ENCODE measurements at places on chromosomes 4 and X. TPM values are rescaled to one million over a fixed set of nuclear protein-coding genes. Genes with fewer than 3 reads are reported as not detected.

- no peaks in the 10 kb centered on the region for H3K27me3 ChIP-seq
- H3K4me1 ChIP-seq, result no peaks in the 10 kb centered on the region
- H3K36me3 ChIP-seq, result no peaks in the 10 kb centered on the region
These were observed 17.8 kb downstream of the MFAP3L start for GRCh38 chr4:170008371-170008770.

DNA sequence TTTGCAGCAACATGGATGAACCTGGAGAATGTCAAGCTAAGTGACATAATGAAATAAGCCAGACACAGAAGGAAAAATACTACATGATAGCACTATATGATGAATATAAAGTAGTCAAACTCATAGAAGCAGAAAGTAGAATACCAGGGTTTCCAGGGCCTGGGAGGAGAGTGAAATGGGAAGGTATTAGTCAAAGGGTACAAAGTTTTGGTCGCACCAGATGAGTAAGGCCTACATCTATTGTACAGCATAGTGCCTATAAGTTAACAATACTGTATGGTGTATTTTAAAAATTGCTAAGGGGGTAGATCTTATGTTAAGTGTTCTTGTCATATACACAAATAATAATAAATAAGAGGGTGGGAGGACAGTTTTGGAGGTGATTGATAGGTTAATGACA lies 41.5 kb downstream of the ENOX2 start:
- H3K36me3 ChIP-seq, result no peaks in the 10 kb centered on the region
- H3K27ac ChIP-seq, result no peak overlapping the region
- no peak for DNase-seq
- no peaks in the 10 kb centered on the region for H3K4me1 ChIP-seq

- no peaks in the 10 kb centered on the region for H3K36me3 ChIP-seq
- H3K27ac ChIP-seq, result no peak overlapping the region
- no peak overlapping the region for H3K4me3 ChIP-seq
- DNase-seq, result no peak
- H3K27me3 ChIP-seq, result peaks cover 36% of the 10 kb centered on the region
These were observed 3.4 kb downstream of the SEPTIN11 start for GRCh38 chr4:76952656-76953582.

DNA sequence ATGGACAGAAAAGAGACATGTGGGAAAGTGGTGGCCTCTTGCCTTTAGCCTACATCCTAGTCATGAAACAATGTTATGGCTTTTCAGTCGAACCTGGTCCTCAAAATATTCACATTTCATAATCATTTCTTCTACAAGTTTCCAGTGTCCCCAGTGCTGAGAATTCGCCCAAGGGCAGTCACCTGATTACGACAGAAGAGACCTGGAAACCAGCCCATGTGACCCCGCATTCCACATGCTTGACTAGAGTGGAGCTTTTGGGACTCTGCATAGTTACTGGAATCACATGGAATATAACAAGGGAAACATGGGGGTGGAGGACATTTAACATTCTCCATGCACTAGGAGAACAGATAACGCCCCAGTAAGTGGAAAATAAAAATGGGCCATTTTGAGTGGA lies 100.1 kb downstream of the PPARGC1A start:
- no peaks in the 10 kb centered on the region for H3K27me3 ChIP-seq
- H3K36me3 ChIP-seq, result no peaks in the 10 kb centered on the region
- no peak overlapping the region for H3K27ac ChIP-seq
- no peaks in the 10 kb centered on the region for H3K4me1 ChIP-seq

DNA sequence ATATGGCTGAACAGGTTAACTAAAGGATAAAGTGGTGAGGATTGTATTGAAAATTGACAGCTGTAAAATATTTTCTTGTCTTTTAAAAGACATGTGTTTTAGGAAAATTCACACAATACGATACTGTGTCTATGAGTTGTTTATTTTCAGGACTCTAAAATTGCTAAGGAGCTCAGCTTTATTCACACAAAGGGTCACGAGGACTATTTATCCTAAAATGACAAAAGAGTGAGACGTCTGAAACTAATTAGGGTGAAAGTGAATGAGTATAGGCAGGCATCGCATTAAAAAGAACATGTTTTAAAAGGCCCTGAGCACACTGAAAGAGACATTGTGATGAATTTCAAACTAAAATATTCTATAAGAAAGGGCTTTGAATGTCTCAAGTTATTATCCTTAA lies 304.7 kb downstream of the SH2D1A start:
- no peaks in the 10 kb centered on the region for H3K36me3 ChIP-seq
- no peak for DNase-seq
- no peak overlapping the region for H3K27ac ChIP-seq

- no peak for DNase-seq
- no peaks in the 10 kb centered on the region for H3K36me3 ChIP-seq
- H3K27me3 ChIP-seq, result no peaks in the 10 kb centered on the region
- H3K4me1 ChIP-seq, result no peaks in the 10 kb centered on the region
These were observed 658.7 kb upstream of the EPHA5 start for GRCh38 chr4:66328803-66329574.

The ASMTL gene
- 14.6 TPM for total RNA-seq

The RASL11B gene
- 0.52 TPM for total RNA-seq

All from thymus (tissue), 14 donors.